ENCODE measurements at places on chromosomes 12 and 14. TPM values are rescaled to one million over a fixed set of nuclear protein-coding genes. Genes with fewer than 3 reads are reported as not detected.

ASIC1 gene
- polyA plus RNA-seq = 5.8 TPM

DICER1 gene
- 75.4 TPM for polyA plus RNA-seq

- DNase-seq = no peak
Observed at GRCh38 chr12:15778126-15778525, 11.1 kb downstream of the EPS8 start.

DNA sequence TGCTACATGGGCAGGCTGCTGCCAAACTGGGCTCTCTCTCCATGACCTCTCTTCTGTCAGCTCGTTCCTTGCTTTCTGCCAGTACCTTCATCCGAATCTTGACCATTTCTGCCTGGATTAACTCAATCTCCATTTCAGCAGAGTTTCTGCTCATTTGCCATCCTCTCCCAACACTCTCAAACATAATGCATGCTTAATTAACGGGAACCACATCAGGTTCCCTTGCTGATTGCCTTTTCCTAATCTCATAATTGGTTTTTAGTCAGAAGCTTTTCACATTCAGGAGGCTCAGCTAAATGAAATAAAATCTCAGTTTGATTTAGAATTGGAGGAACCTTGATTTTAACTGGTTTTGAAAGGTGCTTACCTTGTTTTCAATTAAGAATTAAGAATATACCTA is 127.3 kb downstream of the SLC5A8 start:
- DNase-seq = no peak

DNA sequence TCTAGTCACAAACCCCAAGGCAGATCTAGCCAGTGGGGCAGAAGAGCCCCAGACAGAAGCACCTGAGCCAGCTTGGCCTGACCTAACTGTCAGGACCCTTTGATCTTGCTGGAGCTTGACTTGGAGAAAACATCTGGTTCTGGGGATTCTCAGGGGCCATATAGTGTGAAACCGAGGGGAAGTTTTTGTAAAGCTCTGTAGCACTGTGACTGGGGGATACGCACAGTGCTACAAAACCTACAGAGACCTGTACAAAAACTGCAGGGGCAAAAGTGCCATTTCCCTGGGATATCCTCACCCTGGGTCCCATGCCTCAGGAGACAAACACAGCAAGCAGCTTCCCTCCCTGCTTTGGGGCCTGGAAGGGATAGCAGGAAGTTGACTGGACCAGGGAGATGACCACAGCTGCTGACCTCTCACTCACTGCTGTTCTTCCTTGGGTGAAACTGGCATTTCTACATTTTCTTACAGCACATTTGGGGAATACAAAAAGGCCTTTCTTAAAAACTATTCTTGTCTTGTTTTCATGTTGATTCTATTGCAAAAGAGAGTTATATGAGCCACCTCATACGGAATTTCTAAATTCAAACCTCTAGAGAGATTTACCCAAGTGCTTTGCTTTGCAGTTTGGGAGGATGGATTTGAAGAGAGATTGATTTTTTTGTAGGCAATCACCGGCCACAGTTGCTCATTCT is 140.0 kb downstream of the DAD1 start:
- DNase-seq = no peak

DNA sequence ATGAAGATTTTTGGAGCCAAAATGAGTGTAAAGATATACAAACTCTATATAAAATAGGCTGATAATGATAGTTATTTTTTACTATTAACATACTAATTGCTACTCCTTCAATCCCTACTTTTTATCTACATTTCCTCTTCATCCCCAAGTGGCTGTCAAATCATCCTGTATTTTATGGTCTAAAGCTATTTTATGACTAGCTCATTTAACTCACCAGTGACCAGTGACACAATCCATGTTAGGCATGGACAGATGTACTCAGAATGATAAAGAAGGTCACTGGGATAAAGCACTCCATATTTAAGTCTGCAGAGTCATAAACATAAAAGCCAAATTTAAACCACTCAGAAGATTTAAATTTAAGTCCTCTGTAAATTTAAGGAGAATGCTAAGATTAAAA is 183.0 kb downstream of the MED13L start:
- DNase-seq = no peak

- no peak for DNase-seq
Observed at GRCh38 chr14:47240748-47241437, 434.5 kb downstream of the MDGA2 start.

Data from left kidney (tissue), 8 donors.